Parietal lobe (tissue), 2 donors: ENCODE measurements at places on chromosomes 12 and 14. TPM values are rescaled to one million over a fixed set of nuclear protein-coding genes. Genes with fewer than 3 reads are reported as not detected.

Gene EGLN3
- total RNA-seq = 8.5 TPM

Gene KCNJ8
- 4.4 TPM for total RNA-seq

Gene ADCY4
- total RNA-seq = 3.1 TPM

Gene CCDC38
- total RNA-seq = not detected

Gene FGF23
- total RNA-seq = not detected

Gene BDKRB1
- not detected for total RNA-seq

Gene TAC3
- 0.94 TPM for total RNA-seq

Gene SLC6A13
- total RNA-seq = 5.6 TPM

Gene CCDC177
- total RNA-seq = 8.8 TPM
